ENCODE measurements at places on chromosomes 7 and 10.

DNA sequence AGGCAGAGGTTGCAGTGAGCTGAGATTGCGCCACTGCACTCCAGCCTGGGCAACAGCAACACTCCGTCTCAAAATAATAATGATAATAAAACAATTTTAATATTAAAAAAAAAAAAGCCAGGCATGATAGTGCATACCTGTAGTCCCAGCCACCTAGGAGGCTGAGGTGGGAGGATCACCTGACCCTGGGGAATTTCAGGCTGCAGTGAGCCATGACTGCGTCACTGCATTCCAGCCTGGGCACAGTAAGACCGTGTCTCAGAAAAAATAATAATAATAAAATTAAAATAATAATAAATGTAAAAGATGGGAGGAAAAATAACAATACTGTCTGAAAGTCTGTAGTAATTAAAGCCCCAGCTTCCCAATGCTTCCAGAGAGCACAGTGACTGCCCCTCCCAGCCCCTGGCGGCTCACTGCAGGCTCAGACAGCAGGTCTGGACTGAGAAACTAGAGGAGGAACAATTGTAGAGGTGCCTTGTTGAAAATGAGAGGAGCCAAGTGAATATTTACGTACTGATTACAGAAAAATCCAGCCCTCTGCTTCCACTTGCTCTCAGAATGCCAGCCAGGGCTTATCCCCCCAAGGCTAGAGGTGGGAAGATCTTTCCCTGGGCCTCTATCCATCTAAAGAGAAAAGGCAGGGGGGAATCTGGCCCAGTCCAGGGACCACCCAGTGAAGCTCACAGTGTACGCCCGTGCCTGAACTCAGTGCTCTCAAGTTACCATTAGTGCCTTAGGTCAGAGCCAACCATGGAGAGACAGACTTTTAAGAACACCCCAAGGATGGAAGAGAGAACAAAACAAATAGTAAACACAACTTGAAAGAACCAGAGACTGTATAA, 112.8 kb downstream of the PARD3 start:
- DNase-seq, result no peak

DNA sequence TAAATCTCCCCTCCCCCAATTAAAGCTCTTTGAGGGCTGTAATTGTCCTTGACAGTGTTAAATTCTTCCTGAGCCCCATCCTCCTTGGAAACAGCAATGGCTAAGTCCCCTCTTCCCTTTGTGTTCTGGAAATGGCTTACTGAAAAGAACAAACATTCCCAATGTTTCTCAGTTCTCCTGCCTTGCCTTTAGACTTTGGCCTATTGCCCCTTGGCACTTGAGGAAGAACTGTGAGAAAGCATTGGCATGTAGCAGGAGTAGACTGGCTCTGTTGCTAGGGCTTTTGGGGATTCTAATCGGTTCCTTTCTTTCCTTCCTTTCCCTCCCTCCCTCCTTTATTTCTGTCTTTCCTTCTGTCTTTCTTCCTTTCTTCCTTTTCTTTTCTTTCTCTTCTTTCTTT, 463.3 kb upstream of the PODXL start:
- DNase-seq, result no peak

DNA sequence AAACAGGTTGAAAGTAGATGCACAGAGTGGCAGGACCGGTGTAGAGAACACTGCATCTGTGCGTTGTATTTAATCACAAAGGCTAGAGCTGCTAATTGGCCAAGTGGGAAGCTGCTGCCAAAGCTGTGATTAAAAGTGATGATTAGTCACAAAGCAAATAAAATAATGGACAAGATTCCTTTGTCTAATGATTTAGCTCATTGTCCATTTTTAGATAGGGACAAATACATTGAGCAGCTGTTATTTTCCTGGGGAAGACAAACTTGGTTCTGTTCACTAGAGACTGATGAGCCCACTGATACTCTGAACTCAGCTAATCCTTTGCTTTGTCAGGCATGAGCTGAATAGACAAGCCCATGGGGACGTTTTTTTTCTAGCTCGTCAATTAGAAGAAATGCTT, 19.7 kb downstream of the UBE3C start:
- peak; percentile 71 for DNase-seq

GRCh38 chr7:1269336-1269890, 36.7 kb downstream of the UNCX start:
- no peak for DNase-seq

DNA sequence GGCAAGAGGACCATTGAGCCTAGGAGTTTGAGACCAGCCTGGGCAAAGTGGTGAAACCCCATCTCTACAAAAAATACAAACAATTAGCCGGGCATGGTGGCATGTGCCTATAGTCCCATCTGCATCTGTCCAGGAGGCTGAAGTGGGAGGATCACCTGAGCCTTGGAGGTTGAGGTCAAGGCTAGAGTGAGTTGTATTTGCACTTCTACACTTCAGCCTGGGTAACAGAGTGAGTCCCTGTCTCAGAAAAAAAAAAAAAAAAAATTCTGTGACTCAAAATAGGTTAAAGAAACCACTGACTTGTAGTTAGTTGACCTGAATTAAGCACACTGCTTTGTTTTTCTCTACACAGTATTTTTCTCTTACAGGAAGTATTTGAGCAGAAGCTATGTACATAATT, 74.4 kb downstream of the METTL2B start:
- no peak for DNase-seq

- DNase-seq, result no peak
Measured at GRCh38 chr10:66983475-66983818, 57.6 kb downstream of the LRRTM3 start.

DNA sequence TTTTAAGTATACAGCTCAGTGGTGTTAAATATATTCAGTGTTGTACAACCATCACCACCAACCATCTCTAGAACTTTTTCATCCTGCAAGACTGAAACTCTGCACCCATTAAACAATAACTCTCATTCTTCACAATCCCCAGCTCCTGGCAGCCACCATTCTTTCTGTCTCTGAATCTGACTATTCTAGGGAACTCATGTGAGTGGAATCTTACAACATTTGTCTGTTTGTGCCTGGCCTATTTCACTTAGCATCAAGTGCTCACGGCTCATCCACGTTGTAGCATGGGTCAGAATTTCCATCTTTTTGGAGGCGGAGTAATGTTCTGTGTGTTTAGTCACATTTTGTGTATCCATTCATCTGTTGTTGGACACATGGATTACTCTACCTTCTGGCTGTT, 40.8 kb upstream of the PFKFB3 start:
- no peak for DNase-seq

DNA sequence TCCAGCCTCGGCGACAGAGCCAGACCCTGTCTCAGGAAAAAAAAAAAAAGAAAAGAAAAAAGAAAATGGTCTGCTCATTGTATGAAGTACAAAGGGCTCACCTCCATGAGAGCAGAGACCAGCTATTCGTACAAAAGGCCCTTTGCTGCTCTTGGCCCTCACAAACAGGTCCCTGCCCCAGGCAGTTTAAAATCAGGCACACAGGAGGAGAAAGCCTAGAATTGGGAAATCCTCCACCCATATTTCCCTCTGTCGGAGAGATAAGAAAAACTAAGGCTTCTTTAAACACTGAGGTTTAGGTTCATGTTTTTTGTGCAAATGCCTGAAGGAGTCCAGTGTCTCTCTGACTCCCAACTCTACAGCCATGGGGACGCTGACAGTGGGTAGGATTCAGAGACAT, 15.1 kb downstream of the GNA12 start:
- DNase-seq, result no peak

DNA sequence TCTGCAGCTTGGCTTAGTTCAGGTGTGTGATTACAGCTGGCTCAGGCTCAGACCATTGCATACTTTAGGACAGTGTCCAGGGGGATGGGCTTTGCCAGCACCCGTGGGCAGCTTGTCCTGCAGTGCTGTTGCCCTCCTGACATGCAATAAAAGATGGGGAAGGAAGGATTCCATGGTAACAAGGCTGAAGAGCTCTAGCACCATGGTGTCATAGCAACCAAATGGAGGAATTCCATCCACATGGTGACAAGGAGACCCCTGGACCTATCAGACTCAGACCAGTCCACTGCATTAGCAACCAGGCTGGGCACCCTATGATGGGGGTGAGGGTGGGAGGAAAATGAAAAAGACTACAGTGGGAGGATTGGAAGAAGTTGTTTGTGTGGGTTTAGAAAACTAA, 49.9 kb downstream of the SORCS3 start:
- DNase-seq, result no peak

DNA sequence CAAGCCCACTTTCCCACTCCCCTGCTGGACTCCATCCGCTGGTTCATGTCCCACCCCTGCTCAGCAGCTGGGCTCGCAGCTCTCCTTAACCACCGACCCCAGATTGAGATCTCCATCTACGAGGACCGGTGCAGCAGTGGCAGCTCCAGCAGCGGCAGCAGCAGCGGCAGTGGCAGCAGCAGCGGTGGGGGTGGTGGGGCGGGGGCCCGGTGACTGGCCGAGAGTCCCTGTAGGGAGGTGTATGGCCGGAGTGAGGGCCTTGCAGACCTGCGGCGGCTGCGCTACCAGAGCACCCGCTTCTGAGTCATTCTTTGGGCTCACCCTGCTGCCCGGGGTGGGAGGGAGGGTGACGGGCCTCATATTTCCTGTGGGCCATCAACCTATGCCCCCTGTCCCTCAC, 15.8 kb downstream of the GOLGA7B start:
- DNase-seq, result no peak

GRCh38 chr7:89554209-89554608, 600.1 kb upstream of the STEAP1 start:
- DNase-seq, result no peak

- DNase-seq, result no peak
Measured at GRCh38 chr10:53598914-53599313, 826.3 kb upstream of the MBL2 start.

- no peak for DNase-seq
Measured at GRCh38 chr7:135974667-135975066, 2.5 kb downstream of the MTPN start.

GRCh38 chr10:36489611-36490228, 635.7 kb upstream of the ANKRD30A start:
- DNase-seq, result no peak

- DNase-seq, result no peak
Measured at GRCh38 chr7:13231216-13231615, 543.8 kb downstream of the ARL4A start.

DNA sequence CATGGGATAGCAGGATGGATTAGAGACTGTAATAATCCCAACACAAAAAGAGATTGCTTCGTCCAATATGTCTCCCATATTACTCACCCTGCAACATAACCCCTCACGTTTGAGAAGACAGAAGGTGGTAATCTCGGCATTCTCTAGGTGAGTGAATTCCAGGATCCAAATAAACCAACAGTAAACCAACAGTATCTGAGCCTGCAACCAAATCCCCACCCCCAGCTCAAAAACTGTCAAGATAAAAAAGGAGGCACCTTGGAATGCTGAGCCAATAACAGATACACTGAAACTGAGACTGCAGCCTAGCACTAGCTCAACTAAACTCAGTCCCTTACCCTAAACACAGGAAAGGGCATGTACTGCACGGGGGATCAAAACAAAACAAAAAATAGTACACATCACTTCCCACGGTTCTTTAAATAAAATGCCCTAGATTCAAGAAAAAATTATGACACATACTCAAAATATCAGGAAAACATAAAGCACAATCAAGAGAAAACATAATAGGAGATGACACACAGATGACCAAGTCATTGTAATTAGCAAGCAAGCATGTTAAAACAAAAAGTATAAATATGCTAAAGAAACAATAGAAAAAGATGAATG, 28.0 kb downstream of the IPMK start:
- no peak for DNase-seq

GRCh38 chr10:10551596-10552301, 465.9 kb upstream of the CELF2 start:
- no peak for DNase-seq

GRCh38 chr7:13879994-13880686, 109.3 kb downstream of the ETV1 start:
- DNase-seq, result no peak

DNA sequence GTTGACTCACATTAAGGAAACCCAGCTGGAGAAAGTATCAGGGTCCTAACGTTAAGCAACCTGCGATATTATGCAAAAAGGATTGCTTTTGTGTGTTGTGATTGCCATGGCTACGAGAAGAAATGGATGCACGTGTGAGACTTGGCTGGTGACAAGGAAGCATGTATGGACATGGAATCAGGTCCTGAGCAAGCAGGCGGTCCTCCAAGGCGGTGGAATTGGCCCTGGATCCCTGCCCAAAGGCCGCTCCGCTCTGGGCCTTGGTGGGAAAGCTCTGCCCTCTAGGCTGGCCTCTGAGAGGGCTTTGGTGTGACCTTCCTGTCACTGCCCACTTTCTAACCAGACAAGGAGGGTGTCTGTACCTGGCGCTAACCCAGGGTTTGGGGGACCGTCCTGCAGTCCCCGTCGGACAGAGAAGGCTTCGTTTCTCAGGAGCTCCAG, 192.1 kb downstream of the EBF3 start:
- no peak for DNase-seq

- DNase-seq, result no peak
Measured at GRCh38 chr10:50805981-50806622, 66.4 kb downstream of the ASAH2B start.

DNA sequence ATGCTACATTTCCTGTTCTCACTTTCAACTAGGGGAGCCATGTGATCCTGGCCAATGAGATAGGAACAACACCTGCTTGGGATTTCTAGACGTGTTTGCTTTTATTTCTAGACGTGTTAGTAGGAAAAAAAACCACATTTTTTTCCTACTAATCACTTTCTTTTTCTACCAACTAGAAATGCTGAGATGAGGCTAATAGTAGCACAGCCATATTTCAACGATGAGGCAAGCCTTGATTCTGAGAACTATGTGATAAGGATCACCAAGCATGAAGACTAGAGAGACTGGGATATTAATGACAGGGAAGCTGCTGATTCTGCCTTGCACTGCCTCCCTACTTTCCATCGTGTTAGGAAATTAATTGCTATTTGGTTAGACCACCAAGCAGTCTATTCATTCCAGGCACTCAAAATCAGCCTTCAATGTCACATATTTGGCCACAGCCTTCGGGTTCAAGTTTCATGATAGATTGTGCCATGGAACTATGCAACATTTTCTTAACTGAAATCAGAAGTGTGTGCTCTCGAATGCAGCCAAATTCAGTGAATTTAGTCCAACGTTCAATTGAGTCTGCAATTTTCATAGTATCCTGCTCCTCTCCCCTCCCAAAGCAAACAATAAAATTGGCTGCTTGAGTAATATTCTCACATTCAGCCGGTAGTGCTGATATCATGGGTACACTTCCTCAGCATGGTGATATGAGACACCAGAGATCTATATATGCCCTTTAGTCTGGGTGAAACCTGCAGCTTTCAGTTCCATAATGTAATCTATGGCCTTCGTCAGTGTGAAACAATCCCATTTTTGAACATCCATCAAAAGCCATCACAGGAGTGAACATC, 98.1 kb downstream of the GPR37 start:
- DNase-seq, result peak; percentile 49

GRCh38 chr10:63522995-63523394, 1.8 kb downstream of the REEP3 start:
- DNase-seq, result no peak

DNA sequence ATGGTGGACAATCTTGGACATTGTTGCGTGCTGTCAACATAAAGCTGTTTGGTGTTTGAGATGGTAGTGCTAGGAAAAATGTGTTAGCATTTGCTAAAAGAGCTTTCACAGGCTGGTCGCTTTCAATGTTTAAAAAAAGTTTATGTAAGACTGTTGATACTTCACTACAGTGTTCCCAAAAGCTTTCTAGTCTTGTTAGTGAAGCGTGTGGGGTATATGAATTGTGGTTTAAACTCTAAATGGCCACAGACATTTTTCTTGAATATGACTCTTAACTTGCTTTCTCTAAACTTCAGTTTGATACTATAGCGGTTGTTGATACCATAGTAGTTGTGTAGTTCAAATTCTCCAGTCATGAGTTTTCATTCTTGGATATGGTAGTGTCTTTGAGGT, 44.9 kb downstream of the MCU start:
- DNase-seq, result no peak
